ENCODE measurements at places on chromosomes 16 and 17.

DNA sequence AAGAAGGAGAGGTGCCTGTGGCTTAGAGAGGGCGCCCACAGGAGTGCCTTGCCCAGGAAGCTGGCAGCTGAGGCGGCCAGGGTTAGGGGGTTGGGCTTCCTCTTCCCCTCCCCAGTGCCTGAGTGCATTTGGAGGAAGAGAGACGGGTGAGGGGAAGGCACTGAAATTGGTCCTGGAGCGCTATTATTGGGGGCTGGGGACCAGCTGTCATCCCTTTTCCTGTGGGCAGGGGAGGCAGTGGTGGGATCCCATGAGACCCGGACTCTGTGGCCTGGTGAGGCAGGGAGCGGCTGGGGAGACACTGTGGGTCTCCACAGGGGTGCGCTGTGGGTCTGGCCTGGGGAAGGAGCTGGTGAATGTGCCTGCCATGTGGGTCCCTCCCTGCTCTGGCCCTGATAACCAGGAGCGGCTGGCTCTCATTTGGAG, 259.7 kb downstream of the SEC14L1 start:
- DNase-seq: no peak

- DNase-seq: no peak
These were observed 31.6 kb downstream of the MGRN1 start for GRCh38 chr16:4656221-4656620.

DNA sequence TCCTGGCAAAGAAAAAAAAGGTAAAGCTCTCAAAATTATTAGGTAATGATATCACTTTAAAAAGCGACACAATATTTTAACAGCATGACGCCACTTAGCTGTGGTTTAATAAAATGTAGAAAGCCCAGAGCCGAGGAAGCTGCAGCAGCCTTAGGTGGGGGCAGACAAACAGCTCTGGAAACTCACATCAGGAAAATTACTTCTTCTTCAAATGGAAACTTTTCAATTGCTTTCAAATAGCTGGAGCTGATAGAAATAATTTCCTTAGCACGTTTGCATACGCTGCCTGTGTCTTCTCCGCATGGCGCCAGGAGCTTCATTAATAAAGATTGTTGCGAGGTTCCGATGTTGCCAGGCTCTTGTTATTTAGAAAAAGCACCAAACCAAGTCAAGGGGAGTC, 835.3 kb upstream of the EEF2KMT start:
- DNase-seq: no peak

DNA sequence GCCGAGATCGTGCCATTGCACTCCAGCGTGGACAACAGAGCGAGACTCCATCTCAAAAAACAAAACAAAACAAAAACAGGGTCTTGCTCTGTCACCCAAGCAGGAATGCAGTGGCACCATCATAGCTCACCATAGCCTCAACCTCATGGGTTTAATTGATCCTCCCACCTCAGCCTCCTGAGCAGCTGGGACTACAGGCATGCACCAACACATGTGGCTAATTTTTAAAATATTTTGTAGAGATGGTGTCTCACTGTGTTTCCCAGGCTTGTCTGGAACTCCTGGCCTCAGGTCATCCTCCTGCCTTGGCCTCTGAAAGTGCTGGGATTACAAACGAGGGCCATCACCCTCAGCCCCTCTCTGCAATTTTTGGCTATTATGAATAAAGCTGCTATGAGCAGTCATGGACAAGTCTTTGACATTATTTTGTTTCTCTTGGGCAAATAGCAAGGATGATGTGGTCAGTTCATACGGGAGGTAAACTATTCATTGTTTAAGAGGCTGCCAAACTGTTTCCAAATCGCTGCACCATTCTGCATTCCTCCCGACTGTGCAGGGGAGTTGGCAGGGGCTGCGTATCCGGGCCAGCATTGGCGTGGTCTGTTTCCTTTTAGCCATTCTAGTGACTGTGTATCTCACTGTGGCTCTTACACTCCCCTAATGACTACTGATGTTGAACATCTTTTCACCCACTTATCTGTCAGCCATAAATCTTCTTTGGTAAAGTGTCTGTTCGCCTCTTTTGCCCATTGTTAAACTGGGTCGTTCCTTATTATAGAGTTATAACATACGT, 21.1 kb downstream of the EIF4A3 start:
- no peak for DNase-seq

DNA sequence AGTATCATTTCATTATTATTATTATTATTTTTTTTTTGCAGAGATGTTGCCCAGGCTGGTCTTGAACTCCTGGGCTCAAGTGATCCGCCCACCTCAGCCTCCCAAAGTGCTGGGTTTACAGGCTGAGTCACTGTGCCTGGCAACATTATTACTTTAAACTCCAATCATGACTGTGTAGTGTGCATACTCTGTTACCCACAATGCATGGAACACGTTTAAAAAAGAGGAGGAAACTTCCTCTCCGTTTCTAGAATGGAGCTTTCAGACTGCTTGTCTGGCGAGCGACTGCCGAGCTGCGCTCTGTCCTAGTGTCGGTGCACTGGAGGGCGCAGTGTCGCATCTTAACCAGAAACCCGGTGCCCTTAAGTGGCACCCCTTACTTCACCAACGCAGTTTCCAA, 22.1 kb upstream of the FASN start:
- DNase-seq: no peak

DNA sequence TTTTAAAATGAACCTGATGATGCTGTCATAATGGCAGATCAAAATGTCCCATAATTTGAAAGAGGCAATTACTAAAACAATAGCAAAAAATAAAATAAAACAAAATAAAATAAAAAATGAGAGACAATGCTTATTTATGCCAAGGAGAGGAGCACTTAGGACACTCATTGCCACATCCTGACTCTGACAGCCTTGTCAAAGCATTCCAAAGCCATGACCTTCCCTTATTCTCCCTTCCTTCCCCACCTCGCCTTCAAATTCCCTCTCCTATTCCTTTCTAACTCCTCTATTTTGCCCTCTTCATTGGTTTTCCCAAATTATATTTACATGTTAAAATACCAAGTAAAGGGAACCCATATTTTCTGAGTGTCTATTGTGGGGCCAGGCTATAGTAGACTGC, 220.0 kb downstream of the CDH13 start:
- no peak for DNase-seq

GRCh38 chr17:82863941-82864712, 24.3 kb upstream of the ZNF750 start:
- no peak for DNase-seq

- DNase-seq: no peak
These were observed 501 bp upstream of the AP2B1 start for GRCh38 chr17:35586569-35587073.

DNA sequence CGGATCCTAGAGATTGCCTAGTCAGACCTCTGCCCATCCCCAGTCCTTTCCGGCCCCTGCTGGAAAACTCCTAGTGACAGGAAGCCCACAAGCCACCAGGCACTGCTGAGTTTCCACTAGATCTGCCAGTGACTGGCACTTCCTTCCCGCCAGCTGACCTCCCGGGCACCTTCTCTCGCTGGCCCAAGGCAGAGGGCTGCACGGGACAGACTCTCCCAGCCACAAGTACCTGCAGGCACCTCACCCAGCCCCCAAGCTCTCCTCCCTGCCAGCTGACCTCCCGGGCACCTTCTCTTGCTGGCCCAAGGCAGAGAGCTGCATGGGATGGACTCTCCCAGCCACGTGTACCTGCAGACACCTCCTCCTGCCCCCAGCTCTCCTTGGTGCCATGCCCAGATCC, 66.3 kb upstream of the DOC2B start:
- DNase-seq: no peak

DNA sequence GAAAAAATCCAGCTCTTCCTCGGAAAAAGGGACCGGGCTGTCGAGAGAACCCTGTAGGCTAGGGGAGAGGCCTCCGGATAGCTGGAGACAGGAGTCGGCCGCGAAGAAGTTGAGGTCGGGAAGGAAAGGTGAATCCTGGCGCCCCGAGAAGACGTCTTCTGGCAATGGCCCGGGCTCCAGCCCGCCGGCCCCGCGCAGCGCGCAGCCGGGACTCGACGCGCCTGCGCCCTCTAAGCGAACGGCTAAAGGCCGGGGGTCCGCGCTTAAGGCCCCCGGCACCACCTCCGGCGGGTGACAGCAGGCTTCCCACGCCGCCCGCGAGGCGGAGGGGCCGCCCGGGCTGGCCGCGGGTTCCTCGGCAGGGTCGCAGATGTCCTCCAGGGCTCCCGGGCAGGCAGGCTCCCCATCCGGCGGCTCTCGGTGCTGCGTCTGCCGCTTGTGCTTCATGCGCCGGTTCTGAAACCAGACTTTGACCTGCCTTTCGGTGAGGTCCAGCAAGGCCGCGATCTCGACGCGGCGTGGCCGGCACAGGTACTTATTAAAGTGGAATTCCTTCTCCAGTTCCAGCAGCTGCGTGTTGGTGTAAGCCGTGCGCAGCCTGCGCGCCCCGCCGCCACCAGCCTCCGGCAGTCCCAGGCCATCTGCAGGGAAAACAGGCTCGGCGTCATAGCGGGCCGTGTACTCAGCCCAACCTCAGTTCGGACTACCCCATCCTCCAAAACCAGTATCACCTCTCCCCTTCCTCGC, 1.6 kb downstream of the HOXB2 start:
- no peak for DNase-seq

DNA sequence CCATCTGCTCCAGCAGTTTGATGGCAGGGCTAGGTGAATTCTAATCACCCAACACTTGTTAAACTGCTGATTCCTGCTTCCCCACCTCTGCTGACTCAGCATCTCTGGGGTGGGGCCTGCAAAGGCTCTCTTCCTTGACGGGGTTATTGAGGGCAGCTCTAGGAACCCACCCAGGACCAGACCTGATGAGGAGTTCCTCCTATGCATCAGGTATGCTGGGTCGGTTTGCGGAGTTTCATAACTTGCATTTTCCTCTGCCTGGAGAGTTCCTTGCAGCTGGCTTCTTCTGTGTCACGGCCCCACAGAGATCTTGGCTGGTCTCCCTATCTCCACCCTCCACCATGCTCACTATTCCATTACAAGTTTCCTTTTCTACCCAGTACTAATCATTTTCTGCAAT, 93.4 kb upstream of the CCL2 start:
- no peak for DNase-seq

Measured in NCI-H2081 treated with DMSO at 0.1 percent for 48 hours (cell line).